ENCODE measurements at places on chromosomes 7 and 10. TPM values are rescaled to one million over a fixed set of nuclear protein-coding genes. Genes with fewer than 3 reads are reported as not detected.

GRCh38 chr7:155847821-155848435, 35.7 kb upstream of the SHH start:
- DNase-seq: no peak
- no peaks in the 10 kb centered on the region for H3K4me1 ChIP-seq
- no peaks in the 10 kb centered on the region for H3K27me3 ChIP-seq
- H3K36me3 ChIP-seq: no peaks in the 10 kb centered on the region

GRCh38 chr7:152596824-152597223, 79.1 kb downstream of the XRCC2 start:
- no peak overlapping the region for H3K27ac ChIP-seq
- no peak for DNase-seq
- H3K4me3 ChIP-seq: no peak overlapping the region
- no peaks in the 10 kb centered on the region for H3K27me3 ChIP-seq
- H3K4me1 ChIP-seq: no peaks in the 10 kb centered on the region

The MAPK8 gene
- 36.7 TPM for total RNA-seq

The ADRA2A gene
- total RNA-seq: 7.8 TPM

All from kidney (tissue), 22 donors.